ENCODE measurements at places on chromosomes 4 and X. TPM values are rescaled to one million over a fixed set of nuclear protein-coding genes. Genes with fewer than 3 reads are reported as not detected.

DNA sequence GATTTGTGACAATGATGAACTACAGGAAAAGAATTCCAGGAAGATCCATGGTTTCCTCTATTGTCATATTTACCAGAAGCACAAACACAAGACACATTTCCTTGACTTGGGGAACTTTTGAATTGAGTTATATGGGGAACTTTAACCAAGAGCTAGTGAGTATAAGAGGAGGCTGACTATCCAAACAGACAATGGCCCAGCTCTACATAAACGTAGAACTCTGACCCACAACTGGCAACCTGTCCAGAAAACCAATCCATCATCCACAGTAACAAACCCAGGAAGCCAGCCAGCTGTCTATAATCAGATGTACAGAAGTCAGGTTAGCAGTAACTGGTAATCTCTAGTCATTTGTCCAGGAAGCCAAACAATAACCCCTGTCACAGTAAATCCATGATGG lies 167.0 kb upstream of the CPEB2 start:
- DNase-seq = no peak

DNA sequence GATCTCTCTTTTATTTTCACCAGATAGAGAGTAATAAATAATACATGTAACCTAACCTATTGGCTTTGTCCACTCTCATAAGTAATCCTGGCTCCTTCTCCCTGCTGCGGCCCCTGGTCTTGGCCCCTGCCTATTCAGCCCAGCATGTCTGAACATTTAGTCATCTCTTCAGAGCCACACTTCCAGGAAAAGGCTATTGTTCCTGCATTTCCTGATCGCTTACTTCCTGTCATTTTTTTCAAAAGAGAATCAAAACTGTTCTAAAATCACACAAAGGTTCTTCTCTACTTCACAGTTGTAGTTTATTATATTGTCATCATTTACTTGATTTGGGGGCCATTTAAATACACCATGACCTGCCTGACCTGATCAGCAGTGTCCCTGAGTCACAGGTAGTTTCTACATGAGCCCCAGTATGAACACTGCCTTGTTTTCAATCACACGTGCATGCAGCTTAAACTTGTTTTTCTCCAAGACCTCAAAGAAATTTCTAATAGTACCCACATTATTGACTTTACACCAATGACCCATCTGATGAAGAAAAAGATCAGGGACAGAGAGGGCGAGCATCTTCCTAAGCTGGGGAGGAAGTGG lies 47.4 kb upstream of the KDR start:
- peak; percentile 80 for DNase-seq

DNA sequence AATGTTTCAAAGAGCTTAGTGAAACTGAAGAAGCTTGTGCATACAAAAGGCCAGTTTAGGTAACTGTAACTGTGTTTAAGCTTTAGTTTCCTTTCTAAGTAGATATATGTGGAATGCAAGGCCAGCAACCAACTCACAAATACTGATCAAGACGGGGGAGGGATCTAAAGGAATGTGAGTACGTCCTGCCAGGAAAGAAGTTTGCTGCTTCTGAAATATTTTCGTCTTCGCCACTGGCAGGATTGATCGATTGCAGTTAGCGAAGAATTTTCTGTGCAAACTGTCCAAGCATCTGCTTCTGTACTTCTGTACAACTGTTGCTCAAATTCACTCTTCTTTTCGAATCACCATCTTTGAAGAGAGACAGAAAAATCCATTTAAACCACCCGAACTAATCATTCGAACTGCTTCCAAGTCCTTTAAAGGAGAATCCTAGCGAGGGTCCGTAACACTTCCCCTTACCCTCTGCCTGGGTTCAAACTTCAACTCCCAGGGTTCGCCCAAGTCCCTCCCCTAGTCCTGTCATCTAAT lies 373 bp upstream of the INTS6L start:
- DNase-seq = peak; percentile 40

DNA sequence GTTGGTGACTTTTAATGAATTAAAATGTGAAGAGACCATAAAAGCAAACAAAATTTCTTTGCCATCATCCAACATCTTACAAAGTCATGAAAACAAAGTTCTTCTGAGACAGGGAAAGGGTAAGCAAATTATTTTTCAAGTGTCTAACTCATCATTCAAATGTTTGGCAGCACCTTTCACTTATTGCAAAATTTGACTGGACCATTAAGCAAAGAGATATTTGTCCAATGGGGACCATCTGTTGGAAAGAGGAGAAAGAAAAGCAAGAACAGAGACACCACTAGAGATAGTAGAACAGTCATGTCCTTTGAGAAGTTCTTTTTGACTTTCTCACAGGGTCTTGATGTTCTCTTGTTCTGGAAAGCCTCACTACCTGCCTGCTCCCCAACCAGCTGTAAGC lies 330.1 kb downstream of the PAPSS1 start:
- no peak for DNase-seq

DNA sequence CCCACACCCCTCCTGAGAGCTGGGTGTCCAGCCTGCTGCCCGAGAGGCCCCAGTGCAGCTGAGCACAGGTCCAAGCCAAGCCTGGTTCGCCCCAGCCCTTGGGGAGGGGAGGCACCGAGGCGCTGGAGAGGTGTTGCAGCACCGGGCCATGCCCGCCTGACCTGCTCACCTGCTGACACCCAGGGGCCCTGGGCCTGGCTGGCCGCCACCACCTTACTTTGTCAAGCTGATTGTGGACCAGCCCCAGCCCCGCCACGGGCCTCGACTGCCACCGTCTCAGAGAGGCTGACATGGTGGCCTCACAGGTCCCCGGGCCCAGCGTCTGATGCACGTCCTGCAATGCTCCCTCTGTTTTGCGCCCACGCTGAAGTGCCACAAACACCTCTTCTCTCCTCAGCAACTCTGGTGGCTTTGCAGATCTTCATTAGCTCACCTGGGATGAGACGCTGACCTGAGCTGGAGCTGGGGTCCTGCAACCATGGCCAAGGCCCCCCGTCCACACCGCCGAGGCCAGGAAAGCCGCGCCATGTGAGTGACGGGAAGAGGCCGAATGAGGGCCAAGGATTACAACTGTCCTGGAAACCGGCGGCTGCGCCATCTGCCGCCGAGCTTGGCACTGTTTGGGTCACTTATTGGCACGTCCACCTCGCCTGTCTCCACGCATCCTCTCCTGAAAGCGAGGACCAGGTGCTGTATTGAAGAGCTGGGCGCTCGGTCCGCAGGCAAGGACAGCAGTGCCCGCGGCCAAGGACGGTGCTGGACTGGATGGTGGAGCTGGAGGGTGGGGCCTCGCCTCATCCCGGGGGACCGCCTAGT lies 7.6 kb downstream of the CPLX1 start:
- no peak for DNase-seq

DNA sequence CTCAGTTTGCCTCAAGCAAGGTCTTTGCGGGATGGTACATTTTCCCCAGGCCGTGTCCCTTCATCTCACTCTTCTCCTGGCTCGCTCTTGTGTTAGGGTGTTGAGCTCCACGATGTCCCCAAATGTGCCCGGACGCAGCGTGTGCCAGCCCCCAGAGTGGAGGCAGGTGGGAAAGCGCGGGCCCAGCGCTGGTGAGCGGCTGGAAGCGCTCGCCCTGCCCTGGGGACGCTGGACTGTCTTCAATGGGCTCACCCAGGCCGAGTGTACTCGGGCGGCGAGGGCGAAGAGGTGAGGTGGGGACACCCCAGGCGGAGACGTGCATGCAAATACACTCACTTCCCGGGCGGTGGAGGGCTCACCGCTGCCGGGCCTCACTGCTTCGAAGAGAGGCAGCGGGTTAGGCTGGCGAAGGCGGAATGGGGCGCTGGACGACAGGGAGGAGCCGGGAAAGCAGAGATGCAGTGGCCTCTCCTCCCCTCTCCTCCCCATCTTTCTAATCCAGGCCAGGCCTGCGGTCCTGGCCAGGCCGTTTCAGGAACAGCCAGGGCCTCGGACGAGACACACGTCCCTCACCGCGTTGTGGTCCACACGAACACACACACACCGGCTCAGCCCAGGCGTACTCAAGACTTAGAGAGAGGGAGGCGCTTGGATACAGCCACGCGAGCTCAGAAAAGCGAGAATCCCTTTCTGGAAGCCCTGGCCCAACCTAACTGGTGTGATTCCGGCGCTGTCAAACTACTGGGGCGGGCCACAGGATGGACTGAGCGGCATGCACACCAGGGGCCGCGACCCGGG lies 2.2 kb downstream of the NKX6-1 start:
- DNase-seq = no peak

PABPC1L2A gene
- total RNA-seq = not detected

CSAG2 gene
- not detected for total RNA-seq

GRCh38 chr4:169114341-169114974 lies 104.4 kb upstream of the CBR4 start:
- DNase-seq = peak; percentile 82

GRCh38 chr4:112279025-112279881 lies 6.5 kb downstream of the TIFA start:
- DNase-seq = no peak

DNA sequence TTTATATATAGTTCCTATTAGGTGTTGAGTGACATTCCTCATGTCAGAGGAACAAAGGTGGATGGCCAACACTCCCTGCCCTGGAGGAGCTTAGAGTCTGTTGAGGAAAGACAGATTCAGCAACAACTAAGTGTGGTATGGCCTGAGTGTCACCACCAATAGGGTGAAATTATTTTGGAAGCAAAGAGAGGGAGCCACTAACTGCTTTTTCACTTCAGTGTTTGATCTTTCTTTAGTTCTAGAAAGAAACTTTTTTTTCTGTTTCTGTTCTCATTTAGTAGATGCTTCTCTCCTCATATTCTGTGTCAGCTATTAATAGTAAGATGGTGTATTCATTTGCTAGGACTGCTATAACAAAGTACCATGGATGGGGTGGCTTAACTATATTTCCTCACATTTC lies 81.5 kb downstream of the ARX start:
- DNase-seq = no peak

LDOC1 gene
- total RNA-seq = 7.6 TPM

- DNase-seq = no peak
Observed at GRCh38 chr4:39348371-39349315, 17.5 kb downstream of the RFC1 start.

SLBP gene
- total RNA-seq = 51.9 TPM

LRIT3 gene
- not detected for total RNA-seq

GRCh38 chr4:113272523-113272922 lies 223.1 kb downstream of the ANK2 start:
- DNase-seq = peak; percentile 69

ADH1A gene
- total RNA-seq = not detected

- no peak for DNase-seq
Observed at GRCh38 chr4:168474660-168475320, 5.5 kb downstream of the DDX60L start.

DNA sequence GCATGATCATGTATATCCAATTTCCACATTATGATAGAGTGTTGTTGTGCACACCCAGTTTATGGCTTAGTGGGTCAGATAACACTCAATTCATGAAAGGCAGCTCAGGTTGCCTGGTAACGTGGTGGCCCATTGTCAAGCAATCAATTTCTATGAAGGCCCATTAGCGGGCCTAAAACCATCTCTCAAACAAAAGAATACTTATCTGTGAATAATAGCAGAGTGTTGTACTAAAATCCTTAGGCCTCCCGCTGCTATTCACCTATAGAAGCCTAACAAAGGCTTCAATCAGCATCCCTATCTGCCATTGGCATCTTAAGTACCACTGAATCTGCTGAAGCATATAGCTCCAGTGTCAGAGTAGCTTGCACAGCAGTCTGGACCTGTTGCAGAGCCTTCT lies 849.6 kb upstream of the POU3F4 start:
- DNase-seq = no peak

GRCh38 chrX:119688911-119689321 lies 4.1 kb downstream of the SEPTIN6 start:
- DNase-seq = no peak

- DNase-seq = no peak
Observed at GRCh38 chrX:13051529-13052172, 7.2 kb upstream of the FAM9C start.

GRCh38 chr4:125123570-125124109 lies 191.1 kb upstream of the FAT4 start:
- DNase-seq = no peak

BTC gene
- total RNA-seq = 15.3 TPM

- peak; percentile 73 for DNase-seq
Observed at GRCh38 chr4:161767116-161767515, 396.7 kb downstream of the FSTL5 start.

ETDB gene
- total RNA-seq = not detected

GRCh38 chr4:3365871-3366842 lies 73.3 kb downstream of the RGS12 start:
- no peak for DNase-seq

DNA sequence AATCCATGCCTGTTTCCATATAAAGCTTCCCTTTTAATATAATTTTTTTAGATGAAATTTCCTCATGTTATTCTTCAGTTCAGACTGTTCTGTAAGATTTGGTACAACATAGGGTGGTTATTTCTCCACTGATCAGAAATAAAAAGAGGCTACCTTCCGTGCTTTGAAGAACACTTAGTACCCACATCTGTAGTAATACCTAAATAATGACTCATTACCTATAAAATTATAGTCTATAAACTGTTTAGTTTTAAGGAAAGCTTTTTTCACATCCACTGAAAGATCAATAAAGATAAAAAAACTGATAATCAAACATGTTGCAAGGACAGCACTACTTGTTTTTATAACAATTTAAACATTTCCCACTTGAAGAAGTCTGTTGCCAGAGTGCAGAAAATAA lies 23.9 kb downstream of the TRPC3 start:
- no peak for DNase-seq

CFAP47 gene
- total RNA-seq = 1.6 TPM

NPY2R gene
- total RNA-seq = not detected

- no peak for DNase-seq
Observed at GRCh38 chrX:110135618-110136017, 132.7 kb downstream of the TMEM164 start.

GRCh38 chr4:140152751-140153418 lies 1.1 kb downstream of the MAML3 start:
- no peak for DNase-seq

- DNase-seq = no peak
Observed at GRCh38 chr4:126719852-126720251, 912.9 kb upstream of the INTU start.

DNA sequence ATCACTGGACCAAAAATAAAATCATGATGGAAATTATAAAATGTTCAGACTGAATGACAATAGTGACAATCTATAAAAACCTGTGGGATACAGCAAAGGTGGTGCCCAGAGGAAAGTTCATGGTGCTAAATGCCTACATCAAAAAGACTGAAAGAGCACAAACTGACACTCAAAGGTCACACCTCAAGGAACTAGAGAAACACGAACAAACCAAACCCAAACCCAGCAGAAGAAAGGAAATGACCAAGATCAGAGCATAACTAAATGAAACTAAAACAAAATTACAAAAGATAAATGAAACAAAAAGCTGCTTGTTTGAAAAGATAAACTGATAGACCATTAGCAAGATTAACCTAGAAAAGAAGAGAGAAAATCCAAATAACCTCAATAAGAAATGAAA lies 78.7 kb downstream of the ANAPC10 start:
- no peak for DNase-seq

DNA sequence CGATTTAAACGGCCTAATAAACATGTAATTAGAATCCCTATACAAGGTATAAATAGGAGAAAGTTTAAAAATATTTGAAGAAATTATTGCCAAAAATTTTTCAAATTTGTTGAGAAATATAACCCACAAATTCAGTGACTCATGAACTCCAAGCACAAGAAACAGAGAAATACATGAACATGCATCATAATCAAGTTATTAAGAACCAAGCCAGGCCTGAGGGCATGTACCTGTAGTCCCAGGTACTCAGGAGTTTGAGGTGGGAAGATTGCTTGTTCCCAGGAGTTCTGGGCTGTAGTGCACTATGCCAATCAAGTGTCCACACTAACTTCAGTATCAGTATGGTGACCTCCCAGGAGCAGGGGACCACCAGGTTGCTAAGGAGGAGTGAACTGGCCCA lies 341.9 kb downstream of the CAMK2D start:
- no peak for DNase-seq

- DNase-seq = no peak
Observed at GRCh38 chr4:184016759-184017668, 111.9 kb downstream of the STOX2 start.

FABP2 gene
- under 0.01 TPM for total RNA-seq

TRIM75 gene
- total RNA-seq = not detected
